ENCODE measurements at places on chromosomes 6 and 20.

DNA sequence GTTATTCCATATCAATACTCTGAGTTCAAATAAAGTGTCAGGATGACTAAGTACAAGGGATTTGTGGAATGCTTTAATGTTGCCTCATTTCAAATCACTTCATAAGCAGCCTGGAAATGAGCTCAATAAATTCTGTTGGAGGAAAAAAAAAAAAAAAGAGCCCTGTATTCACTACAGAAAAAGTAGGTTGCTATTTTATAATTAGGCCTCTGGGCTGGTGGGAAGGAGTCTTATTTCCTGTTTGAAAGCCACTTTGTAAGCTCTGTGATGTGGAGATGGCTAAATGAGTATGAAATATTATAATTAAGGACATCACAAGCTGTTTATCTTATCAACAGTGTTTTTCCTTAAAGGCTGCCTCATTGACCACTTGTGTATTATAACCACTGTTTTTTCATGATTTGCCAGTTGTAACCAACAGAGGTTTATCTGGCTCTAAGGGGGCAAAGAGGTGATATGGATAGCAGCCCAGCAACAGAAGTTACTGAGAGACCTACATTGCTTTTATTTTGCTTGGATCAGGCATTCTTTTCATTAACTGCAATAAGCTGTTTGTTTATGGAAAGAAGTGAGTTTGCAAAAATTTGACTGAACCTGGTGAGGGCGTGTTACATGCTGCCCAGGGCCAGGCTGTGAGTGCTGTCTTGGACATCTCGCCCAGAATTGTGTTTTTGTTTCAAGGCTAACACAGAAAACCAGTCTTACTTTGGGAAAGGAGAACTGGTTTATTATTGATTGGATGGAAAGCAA, 563.3 kb upstream of the MAP3K7 start:
- no peak for DNase-seq

DNA sequence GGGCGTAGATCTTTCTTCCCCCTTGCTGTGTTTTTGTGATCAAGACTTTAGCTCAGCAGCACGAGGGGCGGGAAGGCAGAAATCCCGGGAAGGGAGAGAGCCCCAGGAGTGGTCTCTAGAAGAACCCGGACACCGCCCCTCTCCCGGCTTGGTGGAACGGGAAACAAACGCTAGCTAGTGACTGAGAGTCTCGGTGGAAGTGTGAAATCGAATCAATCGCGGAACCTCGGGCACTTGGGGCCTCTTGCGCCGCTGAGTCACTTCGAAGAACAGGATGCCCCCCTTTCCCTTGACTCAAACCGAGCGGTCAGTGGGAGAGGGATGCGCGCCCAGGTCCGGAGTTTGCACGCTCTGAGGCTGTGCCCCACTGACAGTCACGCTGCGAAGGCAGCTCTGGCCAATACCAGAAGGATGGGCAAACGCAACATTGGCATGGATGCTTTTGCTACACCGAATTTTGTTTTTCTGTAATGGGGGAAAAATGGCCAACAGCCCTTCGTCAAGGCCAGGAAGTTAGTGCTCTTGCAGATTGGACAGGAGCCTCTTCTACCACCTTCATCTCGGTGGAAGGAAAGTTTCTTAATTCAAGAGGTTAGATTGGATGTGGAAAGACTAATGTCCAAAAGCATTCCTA, 1.6 kb upstream of the OLIG3 start:
- peak; percentile 51 for DNase-seq

DNA sequence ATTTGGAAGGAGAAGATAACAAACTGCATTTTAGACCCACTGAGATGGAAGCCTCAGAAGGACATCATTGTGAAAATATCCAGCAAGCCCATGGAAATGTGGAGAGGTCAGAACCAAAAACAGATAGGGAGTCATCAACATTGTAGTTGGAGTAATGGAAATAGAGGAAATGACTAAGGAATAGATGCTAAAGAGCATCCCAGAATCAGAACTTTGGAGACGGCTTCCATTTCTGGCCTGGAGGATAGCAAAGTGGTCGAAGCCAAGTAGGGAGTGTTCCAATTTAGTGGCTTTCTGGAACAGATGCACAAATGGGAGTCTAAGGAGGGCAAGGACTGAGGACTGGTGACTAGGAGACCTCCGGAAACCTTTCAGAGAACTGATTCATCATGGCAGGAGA, 3.6 kb downstream of the BEND6 start:
- DNase-seq: no peak

- DNase-seq: no peak
Measured at GRCh38 chr6:138909511-138909910, 78.5 kb downstream of the REPS1 start.
